Osteoblast (primary cell): ENCODE measurements at places on chromosomes 3 and 15.

DNA sequence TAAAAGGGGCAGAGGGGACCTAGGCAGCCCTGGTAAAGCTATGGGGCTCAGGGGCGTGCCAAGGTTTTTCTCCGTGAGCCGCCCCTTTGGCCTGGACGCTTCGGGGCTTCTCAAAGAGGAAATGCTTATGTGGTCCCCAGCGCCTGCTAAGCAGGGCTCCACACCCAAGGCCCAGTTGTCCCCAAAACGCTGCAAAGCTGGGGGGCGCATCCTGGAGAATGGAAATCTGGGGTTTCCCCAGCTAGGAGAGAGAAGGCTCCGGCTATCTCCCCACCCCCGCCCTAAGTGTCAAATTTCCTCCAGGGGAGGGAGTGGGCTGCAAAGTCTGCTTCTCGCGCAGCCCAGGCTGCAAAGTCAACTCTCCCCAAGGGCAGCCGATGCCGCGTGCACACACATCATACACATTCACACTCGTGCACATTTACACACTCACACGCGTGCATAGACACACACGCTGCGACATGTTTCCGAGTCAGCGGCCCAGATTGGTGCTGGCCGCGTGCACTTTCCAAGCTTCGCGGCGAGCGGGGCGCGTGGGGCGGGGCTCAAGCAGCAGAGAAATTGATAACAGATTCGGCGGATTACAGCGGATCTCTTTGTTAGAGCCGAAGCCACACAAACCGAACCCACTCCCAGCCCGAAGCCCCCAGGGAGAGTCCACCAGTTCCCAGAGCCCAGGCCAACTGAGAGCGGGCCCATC is 4.5 kb downstream of the WNT5A start:
- peak; percentile 67 for DNase-seq

GRCh38 chr3:38022301-38022700 is 7.1 kb downstream of the PLCD1 start:
- peak; percentile 57 for DNase-seq

DNA sequence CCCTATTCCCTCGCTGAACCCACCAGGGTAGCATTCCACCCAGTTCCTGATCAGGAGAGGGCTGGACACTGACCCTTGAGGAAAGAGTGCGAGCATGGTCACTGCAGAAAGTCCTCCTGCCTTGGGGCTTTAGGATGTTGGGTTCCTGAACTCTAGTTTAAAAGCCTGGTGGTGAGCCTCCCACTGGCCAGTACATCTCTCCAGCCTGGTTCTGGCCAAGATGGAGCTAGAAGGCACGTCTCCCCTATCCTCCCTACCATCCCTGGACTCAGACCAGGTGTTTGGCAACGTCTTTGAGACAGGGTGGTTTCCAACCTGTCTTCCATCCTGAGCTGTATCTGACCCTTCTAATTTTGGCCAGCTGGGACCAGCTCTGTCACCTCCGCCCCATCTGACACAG is 31.4 kb downstream of the NBEAL2 start:
- DNase-seq: peak; percentile 61

DNA sequence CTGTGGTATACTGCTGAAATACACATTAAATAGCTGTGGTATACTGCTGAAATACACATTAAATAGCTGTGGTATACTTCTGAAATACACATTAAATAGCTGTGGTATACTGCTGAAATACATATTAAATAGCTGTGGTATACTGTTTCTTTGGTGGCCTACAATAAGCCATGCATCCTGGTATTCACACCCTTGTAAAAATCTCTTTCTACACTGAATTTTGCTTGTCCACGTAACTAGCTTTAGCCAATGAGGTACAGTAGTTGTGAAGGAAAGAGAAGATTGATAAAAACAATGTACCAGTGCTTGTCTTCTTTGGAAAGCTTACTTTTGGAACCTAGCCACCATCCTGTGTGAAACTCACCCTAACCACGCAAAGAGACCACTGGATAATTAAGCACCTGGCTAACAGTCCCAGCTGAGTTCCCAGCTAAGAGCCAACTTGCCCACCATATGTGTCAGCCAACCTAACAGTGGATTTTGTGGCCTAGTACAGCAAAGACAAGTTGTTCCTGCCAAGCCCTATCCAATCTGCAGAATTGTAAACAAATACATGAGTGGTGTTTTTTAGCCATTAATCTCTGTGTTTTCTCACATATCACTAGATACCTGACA is 103.4 kb upstream of the MELTF start:
- DNase-seq: no peak

GRCh38 chr3:149414557-149415231 is 37.2 kb upstream of the TM4SF1 start:
- DNase-seq: no peak

- DNase-seq: no peak
These were observed 42.6 kb upstream of the TRIM42 start for GRCh38 chr3:140635276-140635675.

GRCh38 chr3:196699749-196700148 is 12.3 kb downstream of the CEP19 start:
- DNase-seq: no peak

DNA sequence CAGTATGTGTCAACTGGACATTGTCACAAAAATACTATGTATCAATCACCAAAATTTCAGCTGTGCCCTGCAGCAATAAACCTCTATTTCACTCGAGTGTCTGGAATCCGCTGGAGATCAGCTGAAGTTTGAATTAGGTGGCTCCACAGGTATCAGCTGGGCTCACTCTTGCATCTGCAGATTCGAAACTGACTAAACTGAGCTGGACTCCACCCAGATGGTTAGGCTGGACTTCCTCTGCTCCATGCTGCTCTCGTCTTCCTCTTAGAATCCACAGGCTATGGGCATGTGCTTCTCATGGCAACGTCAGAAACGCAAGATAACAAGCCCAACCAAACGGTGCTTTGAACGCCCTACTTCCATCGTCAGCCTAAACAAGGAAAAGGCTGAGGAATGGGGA is 565.3 kb upstream of the ROBO2 start:
- DNase-seq: no peak

DNA sequence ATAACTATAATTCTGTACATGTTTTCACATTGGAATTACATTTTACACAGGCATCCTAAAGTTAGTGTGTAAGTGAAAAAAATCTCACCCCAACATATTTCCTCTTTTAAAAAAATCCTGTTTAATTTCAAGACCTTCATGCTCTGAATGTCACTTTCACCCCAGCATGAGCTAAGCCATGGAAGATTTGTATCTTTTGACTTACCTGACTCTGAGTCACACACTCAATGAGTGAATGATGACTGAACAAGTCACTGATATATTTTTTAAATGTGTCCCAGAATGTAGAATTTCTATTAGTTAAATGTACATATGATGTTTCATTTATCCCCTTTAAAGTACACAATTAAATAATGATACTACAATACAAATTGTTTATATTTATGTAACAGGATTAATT is 199.9 kb upstream of the RBMS3 start:
- DNase-seq: no peak

- peak; percentile 64 for DNase-seq
These were observed 130.6 kb upstream of the FHIT start for GRCh38 chr3:61381745-61382392.

DNA sequence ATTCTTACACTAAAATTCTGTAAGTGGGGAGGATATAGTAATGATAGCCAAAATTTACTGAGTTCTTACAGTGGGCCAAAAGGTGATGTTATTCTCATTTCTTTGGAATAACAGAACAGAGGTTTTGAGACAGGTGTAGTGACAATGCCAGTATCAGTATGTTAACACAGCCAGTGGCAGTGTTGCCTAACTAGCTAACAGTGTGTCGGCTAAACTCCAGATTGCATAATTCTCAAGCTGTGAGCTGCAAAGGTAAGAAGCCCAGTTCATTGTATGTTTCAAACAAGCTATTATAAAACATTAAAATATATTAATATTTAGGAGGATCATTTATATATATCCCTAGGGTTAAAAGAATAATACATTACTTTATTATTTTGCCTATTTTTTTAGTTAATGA is 920 bp downstream of the SLC15A2 start:
- DNase-seq: no peak

DNA sequence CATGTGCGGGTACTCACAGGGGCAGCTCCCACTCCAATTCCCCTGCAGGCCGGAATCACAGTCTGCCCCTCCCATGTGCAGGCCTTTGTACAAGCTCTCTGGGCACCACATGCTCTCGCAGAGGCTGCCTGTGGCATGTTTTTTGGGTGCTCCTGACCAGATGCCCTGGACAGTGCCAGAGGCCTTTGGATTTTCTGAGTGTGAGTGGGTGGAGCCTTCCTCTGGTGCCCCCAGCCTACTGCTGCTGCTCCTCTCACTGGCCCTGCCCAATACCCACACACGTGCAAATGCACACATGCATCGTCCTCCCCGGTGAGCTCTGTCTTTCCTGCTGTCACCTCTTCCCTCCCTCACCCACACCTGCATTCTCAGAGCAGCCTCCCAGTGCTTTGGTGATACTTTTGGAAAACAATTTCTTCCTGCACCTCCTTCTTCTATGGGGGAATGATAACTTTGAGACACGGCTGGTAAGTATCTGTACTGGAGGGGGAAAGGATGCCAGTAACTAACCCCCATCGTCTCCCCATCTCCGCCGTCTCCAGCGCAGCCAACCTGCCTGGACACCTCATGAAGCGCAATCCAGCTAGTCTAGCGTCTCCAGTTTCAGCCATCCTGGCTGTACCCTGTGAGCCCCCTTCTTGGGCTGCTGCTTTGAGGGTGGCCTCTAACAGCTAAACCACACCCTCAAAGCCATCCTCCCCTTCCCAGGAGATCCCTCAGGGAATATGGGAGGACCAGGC is 229.4 kb upstream of the TOPAZ1 start:
- no peak for DNase-seq

DNA sequence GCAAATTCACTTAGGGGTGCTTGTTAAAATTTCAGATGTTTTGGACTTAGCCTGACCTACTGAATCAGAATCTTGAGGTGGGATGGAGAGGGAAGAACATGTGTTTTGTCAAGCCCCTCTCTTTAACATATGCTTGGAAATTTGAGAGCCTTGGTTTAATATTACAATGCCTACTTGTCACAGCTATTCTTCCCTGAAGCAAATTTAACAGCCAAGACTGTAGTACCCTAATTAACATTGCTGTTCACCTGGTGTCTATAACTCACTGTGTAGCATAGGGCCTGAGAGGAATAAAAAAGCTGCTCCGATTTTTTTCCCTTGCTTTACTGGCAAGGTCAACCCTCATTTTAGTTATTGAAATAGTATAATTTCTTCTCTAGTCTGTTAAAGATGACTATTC is 880.1 kb downstream of the CADM2 start:
- no peak for DNase-seq

- no peak for DNase-seq
These were observed 41.4 kb downstream of the COL6A6 start for GRCh38 chr3:130558366-130558765.

GRCh38 chr3:48469046-48469915 is 22.7 kb downstream of the ATRIP start:
- DNase-seq: no peak

GRCh38 chr3:23489300-23490158 is 286.4 kb downstream of the UBE2E2 start:
- peak; percentile 38 for DNase-seq

DNA sequence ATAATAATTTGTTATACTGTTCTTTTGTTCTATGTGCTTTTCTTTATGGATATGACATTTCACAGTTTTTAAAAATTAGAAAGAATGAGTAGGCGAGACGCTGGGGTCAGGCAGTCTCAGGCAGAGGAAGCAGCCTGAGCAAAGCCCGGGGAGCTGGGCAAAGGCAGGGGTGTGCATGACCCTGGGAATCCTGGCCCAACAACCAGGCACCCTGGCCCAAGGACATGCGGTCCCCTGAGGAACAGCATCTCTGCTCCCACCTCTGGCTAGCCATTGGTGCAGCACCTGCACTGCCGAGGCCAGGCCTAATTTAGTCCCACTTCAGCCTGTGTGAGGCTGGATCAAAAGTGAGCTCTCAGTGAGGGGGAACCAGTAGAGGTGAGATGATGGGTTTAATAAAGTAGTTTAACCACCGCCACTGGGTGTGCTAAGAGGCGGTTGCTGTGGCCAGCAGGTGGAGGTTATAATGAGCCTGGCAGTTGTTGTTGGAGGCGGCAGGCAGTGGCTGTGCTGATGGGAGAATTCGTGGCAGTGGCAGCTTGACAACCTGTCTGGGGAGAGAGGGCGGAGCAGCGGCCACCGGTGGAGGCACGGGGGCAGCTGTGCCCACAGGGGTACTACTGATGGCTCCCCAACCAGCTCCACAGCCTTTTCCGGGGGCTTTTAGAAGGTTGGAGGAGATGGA is 41.5 kb downstream of the PRKCD start:
- DNase-seq: peak; percentile 76

DNA sequence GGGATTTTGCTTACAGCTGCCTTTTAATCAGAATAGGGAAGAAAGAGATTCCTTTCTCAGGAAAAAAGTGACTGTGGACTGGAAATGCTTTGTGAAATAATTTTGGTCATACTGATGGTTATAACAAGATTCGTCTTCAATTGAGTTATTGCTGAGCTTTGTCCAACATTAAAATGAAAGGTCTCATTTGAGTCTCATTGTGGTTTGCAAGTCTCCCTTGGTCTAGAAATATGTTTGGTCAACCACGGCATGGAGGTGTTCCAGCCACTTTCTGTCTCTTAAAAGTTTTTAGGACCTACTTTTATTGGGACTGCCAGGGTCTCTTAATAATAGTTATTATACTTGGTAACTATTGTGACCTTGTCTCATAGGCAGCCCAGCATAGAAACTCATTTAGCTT is 15.3 kb downstream of the FLNB start:
- DNase-seq: no peak

DNA sequence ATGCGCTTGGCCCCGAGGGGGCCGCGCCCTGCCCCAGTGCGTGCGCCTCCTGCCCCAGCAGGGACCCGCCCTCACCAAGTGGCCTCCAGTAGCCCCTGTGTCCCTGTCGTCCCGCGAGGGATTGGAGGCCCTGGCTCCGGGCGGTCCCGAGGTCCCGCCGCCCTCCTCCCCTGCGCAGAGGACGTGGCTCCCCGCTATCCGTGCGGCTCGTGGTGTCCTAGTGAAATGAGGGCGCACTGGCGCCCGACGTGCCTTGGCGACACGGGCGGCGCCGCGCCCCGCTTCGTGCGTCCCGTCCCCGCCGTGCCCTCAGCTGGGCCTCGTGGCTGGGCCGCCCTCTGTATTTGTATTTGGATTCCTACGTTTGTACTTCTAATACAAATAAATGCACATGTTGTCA is 557.5 kb downstream of the OCA2 start:
- DNase-seq: peak; percentile 55

- DNase-seq: peak; percentile 50
These were observed 4.1 kb downstream of the ITGB5 start for GRCh38 chr3:124882816-124883747.
